ENCODE measurements at places on chromosomes 13 and 19. TPM values are rescaled to one million over a fixed set of nuclear protein-coding genes. Genes with fewer than 3 reads are reported as not detected.

DNA sequence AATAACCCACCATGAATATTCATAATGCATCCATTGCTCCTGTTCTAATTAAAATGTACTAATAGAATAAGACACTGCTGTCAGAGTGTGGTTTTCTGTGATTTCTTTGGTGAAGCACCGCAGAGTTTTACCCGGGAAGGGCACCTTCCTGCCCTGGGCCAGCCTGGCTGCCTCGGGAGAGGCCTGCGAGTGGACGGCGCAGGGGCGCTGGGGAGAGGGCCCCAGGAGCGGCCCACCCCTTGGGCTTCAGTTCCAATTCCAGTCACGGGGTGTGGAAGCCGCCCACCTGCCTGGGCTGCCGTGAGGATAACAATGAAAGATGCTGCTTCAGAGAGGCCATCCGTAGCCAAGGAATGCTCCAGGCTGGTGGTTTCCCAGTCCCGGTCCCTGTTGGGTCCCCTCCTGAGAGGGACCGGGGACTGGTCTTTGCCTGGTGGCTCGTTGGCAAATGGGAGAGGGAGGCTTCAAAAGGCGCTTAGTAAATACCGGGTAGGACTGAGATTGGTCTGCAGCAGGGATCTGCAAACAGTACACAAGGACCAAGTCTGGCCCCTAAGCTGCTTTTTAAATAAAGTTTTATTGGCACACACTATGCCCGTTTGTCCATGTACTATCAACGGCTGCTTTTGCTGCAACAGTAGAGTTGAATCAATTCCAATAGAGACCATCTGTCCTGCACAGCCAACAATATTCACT lies 18.0 kb downstream of the TCF3 start:
- DNase-seq, result no peak

DNA sequence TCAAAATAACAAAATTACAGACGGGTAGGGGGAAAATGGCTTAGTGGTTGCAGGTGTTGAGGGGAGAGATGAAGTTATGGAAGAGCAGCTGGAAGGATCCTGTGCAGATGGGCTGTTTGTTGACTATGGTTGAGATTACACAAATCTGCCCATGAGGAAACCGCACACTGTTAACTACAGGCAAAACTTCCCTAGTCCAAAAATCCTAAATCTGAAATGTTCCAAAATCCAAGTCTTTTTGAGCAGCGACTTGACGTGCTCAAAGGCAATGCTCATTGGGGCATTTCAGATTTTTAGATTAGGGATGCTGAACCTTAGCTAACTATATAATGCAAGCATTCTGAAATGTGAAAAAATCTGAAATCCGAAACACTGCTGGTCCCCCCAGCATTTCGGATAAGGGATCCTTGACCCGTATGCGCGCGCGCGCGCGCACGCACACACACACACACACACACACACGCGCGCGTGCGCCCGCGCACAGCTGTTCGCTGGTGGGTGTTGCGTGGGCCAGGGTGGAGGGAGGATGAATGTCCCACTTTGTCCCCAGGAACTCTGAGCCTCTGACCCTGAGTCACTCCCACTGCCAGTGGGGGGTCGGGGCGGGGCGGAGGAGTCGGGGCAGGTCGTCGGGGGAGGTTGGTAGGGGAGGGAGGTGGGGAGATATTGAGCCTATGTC lies 6.8 kb downstream of the F2RL3 start:
- peak; percentile 32 for DNase-seq

DNA sequence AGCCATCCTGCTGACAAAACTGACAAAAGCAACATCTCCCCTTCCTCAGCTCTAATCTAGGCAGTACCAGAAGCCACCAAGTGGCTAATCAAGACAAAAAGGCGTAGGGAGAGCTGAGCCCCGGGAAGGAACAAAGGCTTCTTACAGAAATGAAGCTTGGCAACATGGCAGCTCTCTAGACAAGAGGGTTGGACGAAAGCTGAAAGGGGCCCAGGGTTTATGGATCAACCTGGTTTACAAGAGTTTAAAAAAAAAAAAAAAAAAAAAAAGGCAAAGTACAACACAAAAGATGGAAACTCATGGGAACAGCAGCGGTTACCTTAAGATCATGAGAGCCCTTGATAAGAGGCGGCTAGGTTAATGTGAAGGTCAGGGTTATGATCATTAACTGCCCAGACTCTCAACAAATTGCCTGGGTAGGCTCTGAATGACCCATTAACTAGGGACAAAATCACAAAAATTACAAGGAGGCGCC lies 14.0 kb downstream of the ZC3H4 start:
- no peak for DNase-seq

DNA sequence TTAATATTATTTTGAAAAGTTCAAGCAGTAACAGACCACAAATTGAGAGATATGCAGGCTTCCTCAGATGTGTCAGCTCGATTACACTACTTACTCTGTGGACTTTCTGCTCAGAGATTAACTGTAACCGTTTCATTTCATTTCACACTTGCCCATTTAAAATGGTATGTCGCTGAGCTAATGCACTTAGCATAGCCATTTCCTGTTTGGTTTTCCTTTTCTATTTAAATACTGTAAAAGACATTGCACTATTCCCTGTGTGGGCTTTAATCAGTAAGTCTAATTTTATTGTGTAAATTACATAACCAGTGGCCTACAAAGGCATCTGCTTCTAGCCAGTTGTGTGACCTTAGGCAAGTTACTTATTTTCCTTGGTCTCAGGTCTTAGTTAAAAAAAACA lies 237.6 kb downstream of the LACC1 start:
- DNase-seq, result peak; percentile 59

DNA sequence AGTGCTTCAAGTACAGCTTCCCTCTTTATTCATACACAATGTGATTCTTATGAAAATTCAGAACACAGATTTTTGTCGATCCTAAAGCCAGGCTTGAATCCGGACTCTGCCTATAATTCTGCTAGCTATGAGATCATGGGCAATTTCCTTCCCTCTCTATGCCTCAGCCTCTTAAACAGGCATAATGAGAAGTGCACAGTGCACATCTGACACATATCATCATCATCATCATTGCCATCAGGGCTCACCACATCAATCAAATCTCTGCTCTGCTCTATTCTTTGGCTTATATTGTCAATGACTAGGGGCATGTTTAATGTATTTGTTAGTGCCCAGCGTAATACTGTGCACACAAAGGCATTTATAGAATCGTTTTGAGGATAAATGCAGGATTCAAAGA lies 269.1 kb downstream of the ABCC4 start:
- DNase-seq, result no peak

DNA sequence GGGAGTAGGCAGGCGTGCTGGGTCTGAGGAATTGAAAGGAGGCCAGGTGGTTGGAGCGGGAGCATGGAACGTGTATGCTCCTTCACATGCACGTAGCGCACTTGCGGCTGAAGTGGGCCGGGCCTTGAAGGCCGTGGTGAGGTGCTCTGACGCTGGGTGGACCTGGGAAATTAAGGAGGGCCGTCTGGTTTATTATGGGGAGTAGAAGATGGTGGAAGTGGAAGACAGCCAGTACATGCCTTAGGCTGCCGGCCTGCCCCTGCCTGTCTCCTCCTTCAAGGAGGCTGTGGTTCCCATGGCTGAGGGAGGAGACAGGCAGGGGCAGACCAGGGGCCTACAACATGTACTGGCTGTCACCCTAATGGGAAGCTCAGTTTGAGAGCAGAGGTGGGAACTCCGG lies 23.9 kb downstream of the GATAD2A start:
- DNase-seq, result no peak

DNA sequence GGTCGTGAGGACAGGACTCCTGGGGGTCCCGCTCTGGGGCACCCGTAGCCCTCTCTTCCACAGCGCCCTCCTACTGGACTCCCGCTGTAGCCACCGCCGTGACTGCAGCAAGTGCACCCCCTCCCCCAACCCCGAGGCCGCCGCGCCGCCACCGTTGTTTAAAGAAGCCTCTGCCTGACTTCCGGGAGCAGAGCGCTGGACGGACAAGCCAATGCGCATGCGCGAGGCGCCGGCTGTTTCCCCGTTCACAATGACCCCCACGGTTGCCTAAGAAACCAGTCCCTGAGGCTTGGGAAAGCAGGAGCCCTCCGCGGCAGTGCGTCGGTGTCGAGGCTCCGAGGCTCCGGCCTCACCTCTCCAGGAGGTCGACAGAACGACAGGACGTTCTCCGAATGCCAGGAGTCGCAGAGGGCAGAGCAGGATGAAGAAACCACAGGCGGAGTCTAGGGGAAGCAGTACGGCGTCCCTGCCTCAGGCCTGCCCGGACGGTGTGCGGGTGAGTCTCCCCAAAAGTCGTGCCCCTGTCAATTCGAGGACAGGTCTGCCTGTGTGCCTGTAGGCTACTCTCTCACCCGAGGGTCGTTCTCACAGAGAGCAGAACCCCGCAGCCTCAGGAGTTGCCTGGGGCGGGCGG lies 70.5 kb upstream of the ZNF420 start:
- DNase-seq, result peak; percentile 64

DNA sequence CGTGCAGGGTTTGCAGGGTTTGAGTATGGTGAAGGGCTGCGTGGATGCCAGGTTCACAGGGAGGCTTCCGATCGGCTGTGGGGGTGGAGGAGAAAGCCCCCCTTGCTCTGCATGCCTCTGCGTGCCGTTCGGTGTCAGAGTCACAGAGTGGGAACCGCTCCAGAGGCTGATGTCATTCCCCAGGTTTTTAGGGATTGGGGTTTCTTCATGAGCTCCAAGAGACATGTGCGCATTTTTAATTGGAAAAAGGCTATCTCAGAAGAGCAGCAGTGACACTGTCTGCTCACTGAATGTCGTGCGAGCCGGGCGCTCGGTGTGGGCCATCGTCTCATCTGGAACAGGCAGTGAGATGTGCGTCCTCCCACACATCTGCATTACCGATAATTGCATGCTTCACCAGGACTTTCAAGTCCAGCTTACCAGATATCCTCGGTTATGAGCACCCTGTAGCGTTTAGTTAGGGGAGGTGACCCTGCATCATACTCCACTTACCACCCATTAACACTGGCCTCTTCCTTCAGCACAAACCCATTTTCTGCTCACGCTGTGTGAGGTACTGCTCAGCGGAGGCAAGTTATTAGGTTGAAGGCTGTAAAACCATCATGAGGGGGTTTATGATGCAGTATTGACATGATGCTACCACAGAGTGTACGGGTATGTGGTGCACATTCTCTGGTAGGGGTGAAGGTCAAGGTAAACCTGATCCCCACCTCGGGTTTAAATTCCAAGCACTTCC lies 1.7 kb downstream of the MCF2L start:
- DNase-seq, result no peak

DNA sequence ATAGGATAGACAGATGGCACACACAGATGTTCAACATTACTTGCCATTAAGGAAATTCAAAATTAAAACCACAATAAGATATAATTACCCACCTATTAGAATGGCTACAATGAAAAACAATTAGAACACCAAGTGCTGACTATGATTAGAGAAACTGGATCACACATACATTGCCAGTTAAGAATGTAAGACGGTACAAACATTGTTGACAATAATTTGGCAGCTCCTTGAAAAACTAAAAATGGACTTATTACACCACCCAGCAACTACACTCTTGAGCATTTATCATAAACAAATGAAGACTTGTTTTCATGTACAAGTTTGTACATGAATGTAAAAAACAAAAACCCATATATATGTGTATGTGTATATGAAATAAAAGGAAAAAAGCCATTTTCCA lies 13.7 kb downstream of the ZNF461 start:
- no peak for DNase-seq

GRCh38 chr13:47279920-47280319 lies 383.1 kb upstream of the HTR2A start:
- DNase-seq, result no peak

- no peak for DNase-seq
Observed at GRCh38 chr13:94115054-94115453, 364.4 kb downstream of the DCT start.

DNA sequence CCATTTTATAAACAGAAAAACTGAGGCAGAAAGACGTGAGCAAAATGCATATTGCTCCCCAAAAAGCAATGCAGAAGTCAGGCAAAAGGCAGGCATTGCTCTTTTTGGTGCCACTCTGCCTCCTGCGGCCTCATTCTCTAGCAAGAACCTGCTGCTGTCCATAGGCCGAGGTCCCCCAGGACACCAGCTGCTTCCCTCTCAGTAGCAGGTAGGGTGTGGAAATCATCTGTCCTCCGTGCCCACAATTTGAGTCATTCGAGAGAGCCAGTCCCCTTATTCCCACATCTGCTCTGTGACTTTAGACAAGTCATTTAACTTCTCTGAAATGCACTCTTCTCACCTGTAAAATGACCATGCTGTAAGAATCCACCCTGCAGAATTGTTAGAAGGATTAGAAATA lies 50.0 kb downstream of the TNFRSF19 start:
- DNase-seq, result no peak

Gene MEIS3
- polyA plus RNA-seq, result 11.1 TPM

Gene URAD
- polyA plus RNA-seq, result not detected

Gene ARRDC2
- polyA plus RNA-seq, result 4.5 TPM

Gene SIX5
- polyA plus RNA-seq, result 30.5 TPM

Gene RASAL3
- polyA plus RNA-seq, result 0.83 TPM

Gene B3GNT3
- polyA plus RNA-seq, result 0.12 TPM

Gene NKG7
- polyA plus RNA-seq, result 1.8 TPM

All from muscle of leg (tissue), 16 donors.